ENCODE measurements at places on chromosomes 7 and 10.

- DNase-seq: no peak
These were observed 174.6 kb downstream of the PIP4K2A start for GRCh38 chr10:22539579-22540298.

GRCh38 chr10:99758211-99758891 lies 24.1 kb upstream of the ABCC2 start:
- no peak for DNase-seq

DNA sequence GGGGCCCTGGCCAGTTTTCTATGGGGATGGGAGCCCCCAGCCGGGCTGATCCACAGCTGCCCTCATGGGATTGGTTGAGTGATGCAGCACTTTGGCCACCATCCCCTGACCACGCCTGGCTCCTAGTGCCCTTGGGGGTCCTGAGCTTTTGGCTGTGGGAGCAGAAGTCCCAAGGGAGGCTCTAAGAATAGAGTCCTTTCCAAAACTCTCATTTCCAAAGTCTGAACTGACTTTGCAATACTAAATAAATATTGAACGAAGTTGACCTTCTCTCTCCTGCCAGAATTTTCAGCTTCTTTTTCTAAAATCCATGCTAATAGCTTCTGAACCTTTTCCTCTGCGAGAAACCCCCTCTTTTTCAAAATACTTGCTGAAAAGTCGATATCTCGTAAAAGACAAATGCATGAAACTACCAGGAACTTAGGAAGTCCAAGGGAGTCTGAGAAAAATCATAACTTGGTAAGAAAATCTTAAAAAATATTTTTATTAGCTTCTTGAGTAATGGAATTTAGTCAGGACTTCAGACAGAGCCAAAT lies 62.7 kb upstream of the IGFBP3 start:
- no peak for DNase-seq

- no peak for DNase-seq
These were observed 3.3 kb upstream of the ZC3HAV1 start for GRCh38 chr7:139112741-139113250.

GRCh38 chr7:87702326-87702725 lies 74.1 kb downstream of the RUNDC3B start:
- DNase-seq: no peak

DNA sequence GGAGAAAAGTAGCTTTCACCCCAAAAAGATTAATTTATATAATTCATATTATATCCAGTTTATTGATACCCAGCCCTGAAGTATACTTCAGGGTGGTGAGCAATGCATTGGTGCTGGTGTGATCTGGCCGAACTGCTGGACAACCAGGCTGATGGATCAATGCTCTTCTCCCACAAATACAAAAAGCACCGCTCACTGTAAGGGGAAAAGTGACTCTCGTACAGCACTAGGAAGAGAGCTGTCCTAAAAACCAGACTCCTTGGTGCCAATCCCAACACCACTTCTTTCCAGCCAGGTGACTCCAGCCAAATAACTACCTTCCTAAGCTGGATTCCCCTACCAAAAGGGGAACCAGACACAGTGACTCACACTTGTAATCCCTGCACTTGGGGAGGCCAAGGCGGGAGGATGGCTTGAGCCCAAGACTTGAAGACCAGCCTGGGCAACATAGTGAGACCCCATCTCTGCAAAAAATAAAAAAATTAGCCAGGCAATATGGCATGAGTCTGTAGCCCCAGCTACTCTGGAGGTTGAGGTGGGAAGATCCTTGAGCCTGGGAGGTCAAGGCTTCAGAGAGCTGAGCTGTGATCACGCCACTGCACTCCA lies 13.1 kb upstream of the TNPO3 start:
- DNase-seq: no peak

- no peak for DNase-seq
These were observed 217.6 kb downstream of the USP6NL start for GRCh38 chr10:11393858-11394257.

- no peak for DNase-seq
These were observed 185.9 kb upstream of the ASAH2 start for GRCh38 chr10:50437248-50437647.

DNA sequence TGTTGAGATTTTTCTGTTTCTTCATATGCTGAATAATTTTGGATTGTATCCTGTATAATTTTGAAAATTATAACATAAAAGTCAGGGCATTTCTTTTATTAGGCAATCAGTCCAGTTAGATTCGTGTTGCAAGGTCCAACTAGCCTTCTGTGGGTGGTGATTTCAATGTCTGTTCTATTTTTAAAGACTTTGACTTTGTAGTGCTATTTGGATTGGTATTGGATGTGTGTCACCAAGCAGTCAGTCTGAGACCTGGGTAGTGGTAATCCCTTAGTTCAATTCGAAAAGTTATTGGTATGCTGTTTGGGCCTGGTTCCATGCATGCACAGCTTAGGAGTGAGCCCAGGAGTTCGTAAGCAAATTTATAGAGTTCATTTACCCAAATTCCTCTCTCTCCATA lies 82.2 kb downstream of the EPDR1 start:
- no peak for DNase-seq

All from pons (tissue), 1 donor.